ENCODE measurements at places on chromosomes 2 and 18. TPM values are rescaled to one million over a fixed set of nuclear protein-coding genes. Genes with fewer than 3 reads are reported as not detected.

DNA sequence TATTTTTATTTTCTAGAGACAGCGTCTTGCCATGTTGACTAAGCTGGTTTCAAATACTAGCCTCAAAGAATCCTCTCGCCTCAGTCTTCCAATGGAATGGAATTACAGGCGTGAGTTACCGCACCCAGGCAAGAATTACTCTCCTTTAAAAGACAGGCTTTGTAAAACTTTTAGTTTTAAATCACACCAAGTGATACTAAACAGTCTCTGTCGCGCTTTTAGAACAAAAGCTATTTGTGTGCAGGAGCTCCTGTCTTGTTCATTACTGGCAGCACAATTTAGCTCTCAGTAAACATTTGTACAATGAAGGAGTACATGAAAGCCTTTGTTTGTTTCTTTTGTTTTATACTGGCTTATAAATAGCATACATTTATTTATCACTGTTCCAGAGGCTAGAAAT lies 1719.2 kb upstream of the PIK3C3 start:
- DNase-seq = no peak
- H3K4me3 ChIP-seq = no peak overlapping the region
- no peak overlapping the region for H3K27ac ChIP-seq
- no peaks in the 10 kb centered on the region for H3K4me1 ChIP-seq

DNA sequence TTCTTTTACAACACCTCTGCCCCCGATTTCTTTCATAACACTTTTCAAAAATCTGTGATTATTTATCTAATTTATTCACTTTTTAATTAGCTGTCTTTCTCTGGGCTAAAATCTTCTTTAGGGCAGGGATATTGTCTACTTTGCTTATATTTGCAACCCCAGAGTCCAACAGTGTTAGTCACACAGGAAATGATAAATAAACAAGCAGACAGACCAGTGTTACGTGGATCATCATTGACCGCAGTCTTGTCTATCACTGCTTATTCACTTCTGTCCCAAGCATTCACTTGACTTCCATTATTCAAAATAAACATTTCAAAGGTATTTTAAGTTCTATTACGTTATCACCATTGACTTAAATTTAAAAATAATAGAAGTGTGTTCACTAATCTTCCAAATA lies 237.6 kb upstream of the UBE2E3 start:
- no peak overlapping the region for H3K4me3 ChIP-seq
- no peaks in the 10 kb centered on the region for H3K36me3 ChIP-seq
- no peak overlapping the region for H3K27ac ChIP-seq
- DNase-seq = no peak

TPRKB gene
- total RNA-seq = 26.5 TPM

GRCh38 chr2:9225806-9226205 lies 19.2 kb downstream of the ASAP2 start:
- no peak overlapping the region for H3K4me3 ChIP-seq
- no peaks in the 10 kb centered on the region for H3K27me3 ChIP-seq
- H3K4me1 ChIP-seq = peaks cover 43% of the 10 kb centered on the region
- no peak for DNase-seq
- peak overlapping the region; percentile 31 for H3K27ac ChIP-seq
- H3K36me3 ChIP-seq = no peaks in the 10 kb centered on the region
